Gastroesophageal sphincter (tissue), 4 donors: ENCODE measurements at places on chromosomes 2 and 18.

DNA sequence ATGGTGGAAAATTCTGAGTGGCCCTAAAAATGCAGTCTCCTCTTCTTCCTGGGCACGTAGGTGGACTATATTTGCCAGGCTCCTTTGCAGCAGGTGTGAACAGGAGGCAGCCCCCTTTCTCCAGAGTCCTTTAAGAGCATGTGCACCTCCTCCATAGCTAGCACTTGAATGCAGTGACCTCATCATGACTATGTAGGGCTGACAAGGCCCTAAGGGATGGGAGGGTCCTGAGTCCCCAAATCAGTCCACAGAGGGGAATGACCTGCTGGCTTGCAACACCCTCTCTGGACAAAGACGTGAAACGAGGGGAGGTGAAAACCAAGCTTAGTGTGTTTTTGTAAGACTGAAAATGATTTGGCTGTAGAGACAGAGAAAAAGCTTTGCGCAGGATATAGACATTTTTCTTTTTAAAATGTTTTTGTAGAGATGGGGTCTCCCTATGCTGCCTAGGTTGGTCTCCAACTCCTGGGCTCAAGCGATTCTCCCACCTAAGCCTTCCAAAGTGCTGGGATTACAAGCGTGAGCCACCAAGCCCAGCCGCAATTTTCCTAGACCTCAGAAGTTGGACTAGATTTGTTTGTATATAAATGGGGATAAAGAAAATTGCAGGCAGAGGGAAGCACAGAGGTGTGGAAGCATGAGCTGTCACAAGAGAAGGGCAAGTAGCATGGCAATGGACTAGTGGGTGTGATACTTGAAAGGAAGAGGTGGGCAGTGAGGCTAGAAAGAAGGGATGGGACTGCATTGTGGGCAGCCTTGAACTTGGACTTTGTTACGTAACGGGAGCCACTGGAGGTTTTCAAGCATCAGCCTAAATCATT lies 28.8 kb downstream of the LONRF2 start:
- no peak for ATAC-seq

- no peak for ATAC-seq
Observed at GRCh38 chr2:127179766-127180165, 40.3 kb downstream of the CYP27C1 start.

GRCh38 chr2:210445116-210445707 lies 31.3 kb downstream of the LANCL1 start:
- ATAC-seq = no peak

DNA sequence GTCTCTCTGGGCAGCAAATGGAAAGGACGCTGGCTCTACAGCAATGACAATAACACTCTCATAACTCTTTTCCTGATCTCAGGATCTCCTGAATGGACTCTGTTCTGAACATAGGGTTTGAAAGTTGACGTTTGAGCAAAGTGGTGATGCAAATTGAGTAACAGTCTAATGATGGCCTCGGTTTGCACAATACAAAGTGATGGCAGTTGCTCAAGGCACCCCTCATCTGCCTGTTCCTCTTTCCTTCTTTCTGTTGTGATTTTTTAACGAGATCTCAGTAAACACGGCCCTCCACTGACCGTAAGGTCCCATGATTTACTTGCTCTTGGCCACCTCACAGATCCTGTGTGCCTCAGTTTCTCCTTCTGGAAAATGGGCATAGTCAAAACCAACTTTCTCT lies 303.6 kb downstream of the SLC8A1 start:
- ATAC-seq = no peak

GRCh38 chr2:219451661-219452360 lies 17.2 kb downstream of the SPEG start:
- peak; percentile 38 for ATAC-seq

DNA sequence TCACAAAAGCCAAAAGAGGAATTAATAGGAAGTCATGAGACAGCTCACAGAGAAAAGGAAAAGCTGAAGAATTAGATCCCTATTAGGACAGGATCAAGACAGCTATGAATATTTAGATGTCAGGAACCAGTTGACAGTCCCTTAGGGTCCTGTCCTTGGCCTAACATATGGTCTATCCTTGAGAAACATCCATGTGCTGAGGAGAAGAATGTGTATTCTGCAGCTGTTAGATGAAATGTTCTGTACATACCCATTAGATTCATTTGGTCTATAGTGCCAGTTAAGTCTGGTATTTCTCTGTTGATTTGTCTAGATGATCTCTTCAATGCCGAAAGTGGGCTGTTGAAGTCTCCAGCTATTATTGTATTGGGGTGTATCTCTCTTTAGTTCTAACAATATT lies 37.6 kb upstream of the SLC40A1 start:
- no peak for ATAC-seq

DNA sequence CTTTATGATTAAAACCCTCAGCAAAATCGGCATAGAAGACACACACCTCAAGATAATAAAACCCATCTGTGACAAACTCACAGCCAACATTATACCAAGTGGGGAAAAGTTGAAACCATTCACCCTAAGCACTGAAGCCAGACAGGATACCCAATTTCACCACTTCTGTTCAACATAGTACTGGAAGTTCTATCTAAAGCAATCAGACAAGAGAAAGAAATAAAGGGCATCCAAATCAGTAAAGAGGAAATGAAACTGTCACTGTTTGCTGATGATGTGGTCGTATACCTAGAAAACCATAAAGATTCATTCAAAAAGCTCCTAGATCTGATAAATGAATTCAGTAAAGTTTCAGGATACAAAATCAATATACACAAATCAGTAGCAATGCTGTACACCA lies 16.4 kb upstream of the RPRD1A start:
- no peak for ATAC-seq
